ENCODE measurements at places on chromosomes 5 and 9. TPM values are rescaled to one million over a fixed set of nuclear protein-coding genes. Genes with fewer than 3 reads are reported as not detected.

The RALGPS1 gene
- total RNA-seq, result 1.8 TPM

The TMEFF1 gene
- 0.13 TPM for total RNA-seq

The PBX3 gene
- total RNA-seq, result 30.1 TPM

The SLC34A1 gene
- total RNA-seq, result 0.26 TPM

DNA sequence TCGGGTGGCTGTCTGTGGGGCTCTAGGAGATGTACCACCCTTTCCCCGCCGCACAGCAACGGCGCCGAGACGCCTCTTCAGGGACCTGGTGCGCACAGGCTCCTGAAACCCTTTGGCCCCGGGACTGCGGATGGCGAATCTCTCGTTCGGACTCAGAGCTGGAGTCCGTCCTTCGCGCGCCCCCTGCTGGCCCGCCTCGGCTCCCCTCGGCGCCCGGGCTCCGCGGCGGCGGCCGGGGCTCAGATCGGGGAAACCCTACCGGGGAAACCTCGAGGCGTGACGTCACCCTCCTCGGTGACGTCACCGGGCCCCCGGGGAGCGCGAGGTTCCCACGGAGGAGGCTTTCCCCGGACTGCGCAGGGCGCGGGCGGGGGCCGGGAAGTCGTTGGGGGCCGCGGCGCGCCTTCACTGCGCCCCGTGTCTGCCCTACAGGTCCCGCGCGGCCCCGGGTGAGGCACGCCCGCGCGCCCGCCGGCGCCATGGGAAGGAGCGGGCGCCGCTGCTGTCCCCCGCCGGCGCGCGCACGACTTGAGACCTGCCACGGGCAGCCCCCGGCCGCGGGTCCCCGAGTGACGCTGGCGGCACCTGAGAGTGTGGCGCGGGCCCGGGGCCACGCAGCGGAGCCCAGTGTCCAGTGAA is 7.9 kb downstream of the PRR7 start:
- DNase-seq, result peak; percentile 89

The PCDHB5 gene
- not detected for total RNA-seq

The TSSK1B gene
- total RNA-seq, result not detected

The BTNL8 gene
- not detected for total RNA-seq

The NEUROG1 gene
- not detected for total RNA-seq

- DNase-seq, result no peak
Observed at GRCh38 chr9:131262327-131263032, 13.8 kb downstream of the FAM78A start.

The NPR3 gene
- total RNA-seq, result not detected

The PRDM9 gene
- total RNA-seq, result not detected

The INSYN2B gene
- total RNA-seq, result not detected

- DNase-seq, result no peak
Observed at GRCh38 chr5:133034064-133034463, 7.7 kb upstream of the ZCCHC10 start.

GRCh38 chr5:173010021-173010420 is 26.4 kb downstream of the ATP6V0E1 start:
- no peak for DNase-seq

The KCTD16 gene
- not detected for total RNA-seq

DNA sequence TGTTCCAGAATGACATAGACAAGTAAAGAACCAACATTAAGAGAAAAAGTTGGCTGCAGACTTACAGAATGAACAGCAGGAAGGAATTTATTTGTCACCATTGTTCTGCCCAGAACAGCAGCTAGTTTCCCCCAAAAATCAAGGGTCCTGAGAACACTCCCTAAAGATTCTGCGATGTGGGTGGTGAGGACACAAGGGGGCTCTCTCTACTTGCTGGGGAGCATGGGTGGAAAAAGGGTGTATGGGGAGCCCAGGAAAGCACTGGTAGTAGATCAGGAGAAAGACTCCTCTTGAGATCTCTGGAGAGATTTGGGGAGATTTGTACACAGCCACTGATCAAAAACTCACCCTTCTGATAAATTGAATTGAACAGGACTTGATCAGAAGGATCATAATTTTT is 316.5 kb downstream of the KCTD16 start:
- no peak for DNase-seq

DNA sequence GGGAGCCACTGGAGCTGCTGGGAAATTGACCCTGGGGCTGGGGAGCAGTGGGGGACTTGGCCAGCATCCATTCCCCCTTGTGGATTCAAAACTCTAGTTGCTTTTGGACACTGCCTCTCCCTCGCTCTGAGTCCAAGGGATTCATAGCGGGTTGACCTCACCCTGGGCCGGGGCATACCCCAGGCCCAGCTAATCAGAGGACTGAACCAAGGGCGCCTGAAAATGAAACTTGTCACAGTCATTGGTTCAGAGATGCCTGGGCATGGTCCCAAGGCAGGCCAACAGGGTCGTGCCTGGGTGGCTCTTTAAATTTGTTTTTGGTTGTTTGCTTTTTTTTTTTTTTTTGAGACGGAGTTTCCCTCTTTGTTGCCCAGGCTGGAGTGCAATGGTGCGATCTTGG is 22.6 kb downstream of the STK10 start:
- DNase-seq, result no peak

DNA sequence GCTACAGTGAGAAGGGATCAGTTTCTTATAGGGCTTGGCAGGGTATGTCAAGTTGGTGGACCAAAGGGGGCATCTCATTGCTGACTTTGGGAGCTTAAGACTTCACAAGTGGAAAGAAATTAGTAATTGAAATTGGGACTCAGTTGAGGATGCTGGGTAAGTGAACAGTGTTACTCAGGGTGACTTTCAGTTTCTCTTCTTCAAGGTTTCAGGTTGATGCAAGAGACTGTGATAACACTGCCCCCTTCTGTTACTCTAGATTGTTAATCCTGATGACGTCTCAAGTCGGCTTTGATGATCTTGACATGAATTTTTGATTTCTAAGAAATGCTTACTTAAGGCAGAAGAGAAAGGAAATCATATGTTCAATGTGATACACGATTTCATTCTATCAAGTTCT is 21.3 kb downstream of the KCTD16 start:
- DNase-seq, result peak; percentile 48

The MCC gene
- total RNA-seq, result 0.88 TPM

- DNase-seq, result no peak
Observed at GRCh38 chr9:3014178-3014577, 170.3 kb upstream of the PUM3 start.

The ADAMTSL2 gene
- not detected for total RNA-seq

GRCh38 chr5:123882965-123883345 is 371.0 kb downstream of the CSNK1G3 start:
- no peak for DNase-seq

DNA sequence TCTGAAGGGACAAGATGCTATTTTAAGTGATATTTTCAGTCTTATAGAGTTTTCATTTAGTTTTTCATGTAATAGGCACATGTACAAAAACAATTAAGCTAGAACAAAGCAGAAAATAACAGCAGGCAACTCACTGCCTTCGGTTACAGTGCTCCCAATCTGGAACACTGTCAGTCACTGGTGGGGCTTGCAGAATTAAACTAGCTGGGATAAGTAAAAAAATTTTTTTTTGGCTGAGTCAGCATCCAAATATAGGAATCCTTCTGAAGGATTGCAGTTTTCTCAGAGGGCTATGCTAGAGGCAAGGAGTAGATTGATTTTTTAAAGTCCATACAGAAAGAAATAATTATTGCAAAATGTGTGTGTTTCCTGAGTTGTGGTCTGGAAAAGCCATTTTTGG is 250.2 kb upstream of the RFX3 start:
- no peak for DNase-seq

The CCDC152 gene
- 4.3 TPM for total RNA-seq

DNA sequence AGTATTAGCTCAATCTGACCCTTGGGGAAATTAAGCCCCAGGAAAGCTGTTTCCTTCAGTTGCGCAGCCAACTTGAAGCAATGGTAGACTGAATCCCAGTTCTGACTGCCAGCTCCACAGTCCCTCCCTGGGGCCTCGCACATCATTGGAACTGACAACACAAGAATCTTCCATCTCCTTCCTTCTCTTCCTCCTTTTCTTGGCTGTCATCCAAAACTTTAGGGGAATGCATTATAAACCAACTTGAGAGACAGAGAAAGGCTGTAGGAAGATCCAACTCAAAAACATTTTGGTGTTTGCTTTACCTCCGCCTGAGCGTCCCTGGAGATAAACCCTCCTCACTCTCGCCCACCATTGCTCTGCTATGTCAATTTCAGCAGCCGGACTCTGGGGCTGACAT is 16.6 kb downstream of the KCNIP1 start:
- DNase-seq, result no peak

DNA sequence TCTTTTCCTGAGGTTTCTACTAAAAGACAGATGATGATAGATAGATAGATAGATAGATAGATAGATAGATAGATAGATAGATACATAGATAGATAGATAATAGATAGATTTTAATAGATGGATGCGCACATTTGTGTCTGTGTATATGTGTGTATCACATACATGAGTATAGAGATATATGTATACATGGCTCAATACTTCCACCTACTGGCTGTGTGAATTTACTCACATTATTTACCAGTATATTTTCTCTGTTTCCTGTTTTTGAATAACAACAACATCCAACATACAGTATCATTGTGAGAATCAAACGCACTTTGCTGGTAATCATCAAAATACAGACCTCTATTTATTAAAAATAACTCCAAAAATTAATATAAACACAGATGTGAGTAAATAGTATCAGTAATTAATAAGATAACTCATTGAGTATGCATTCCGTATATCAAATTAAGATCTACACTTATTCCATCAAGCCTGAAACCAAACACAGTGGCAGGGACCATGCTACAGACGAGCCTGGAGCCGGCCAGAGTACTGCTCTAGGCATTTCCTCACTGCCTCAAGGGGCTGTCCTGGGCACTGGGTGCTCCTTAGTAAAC is 338.0 kb downstream of the SEMA5A start:
- DNase-seq, result no peak

The FOXE1 gene
- total RNA-seq, result 0.05 TPM

DNA sequence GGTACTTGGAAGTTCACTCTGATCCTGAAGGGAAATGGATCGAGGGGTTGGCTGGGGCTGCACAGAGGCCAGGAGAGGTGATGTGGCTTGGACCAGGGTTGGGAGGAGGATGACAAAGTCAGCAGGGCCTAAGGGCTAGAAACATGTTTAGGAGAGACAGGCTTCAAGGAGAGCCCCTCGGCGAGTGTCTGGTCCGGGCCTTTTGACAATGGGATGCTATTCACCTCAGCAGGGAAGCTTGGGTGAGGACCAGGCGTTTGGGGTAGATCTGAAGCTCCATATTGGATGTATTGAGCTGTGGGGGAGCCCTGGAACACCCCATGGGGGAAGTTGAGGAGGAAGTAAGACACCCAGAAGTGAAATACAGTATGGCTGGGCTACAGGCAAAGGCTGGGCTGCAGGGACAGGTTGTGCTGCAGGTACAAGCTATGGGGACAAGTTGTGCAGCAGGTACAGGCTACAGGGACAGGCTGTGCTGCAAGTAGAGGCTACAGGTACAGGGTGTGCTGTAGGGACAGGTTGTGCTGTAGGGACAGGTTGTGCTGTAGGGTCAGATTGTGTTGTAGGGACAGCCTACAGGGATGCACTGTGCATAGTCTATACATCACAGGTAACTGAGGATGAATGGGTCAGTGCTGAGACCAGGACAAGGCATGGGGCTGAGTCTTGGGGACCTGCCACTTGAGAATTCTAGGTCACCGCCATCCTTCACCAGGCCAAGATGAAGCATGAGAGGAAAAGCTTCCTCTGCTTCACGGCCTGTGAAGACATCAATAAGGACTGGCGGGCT is 22.7 kb upstream of the FIBCD1 start:
- no peak for DNase-seq

- no peak for DNase-seq
Observed at GRCh38 chr5:3598769-3599211, 3.2 kb downstream of the IRX1 start.

DNA sequence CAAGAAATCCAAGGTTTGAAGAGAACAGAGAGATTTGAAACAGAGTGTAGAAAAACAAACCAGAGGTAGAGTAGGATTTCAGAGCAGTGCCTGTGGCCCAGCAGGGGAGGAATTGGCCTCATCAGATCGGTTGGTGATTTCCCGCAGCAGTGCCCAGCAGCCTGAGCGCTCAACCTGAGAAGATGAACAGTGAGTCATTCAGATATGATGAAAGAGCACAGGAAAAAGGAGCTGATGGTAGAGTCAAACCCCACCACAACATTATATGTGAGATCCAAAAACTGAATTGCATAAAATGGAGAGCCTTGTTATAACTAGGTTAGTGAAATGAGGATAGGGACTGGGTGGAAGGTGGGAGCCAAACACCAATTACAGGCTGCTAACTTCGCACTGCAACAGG is 248.9 kb downstream of the PIK3R1 start:
- DNase-seq, result peak; percentile 24

DNA sequence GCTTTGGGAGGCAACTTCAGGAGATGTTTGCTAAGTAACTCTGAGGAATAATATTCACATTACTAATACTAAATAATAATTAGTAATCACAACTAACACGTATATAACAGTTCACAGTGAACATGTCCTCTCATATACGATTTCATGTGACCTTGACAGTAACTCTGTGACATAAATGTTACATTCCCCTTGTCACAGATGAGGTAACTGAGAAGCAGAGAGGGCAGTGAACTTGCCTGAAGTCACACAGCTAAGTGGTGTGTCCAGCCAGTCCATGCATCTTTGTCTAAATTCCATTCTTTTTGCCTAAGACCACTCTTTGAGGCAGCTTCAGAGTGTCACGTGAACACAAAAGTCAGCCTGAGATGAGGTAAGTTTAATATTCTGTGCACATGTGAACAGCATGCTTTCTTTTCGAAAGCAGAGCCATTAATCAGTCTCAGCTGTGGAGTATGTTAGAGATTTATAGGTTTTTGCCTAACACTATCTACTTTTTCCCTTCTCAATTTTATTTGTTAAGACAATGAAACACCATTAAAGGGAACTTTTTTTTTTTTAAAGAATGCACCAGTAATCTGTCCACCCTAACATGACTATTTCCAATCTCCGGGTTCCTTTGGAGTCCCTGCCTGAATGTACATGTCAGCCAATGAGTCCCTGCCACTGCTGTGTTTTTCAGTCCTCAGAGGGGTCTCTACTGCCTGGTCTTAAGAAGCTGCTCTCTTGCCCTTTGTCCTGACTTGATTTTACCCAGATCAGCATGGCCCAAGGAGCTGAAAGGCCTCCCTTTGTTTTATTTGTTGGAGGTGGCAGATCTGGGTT is 43.5 kb downstream of the SH3PXD2B start:
- no peak for DNase-seq

The PCDHB14 gene
- not detected for total RNA-seq

The PDZD2 gene
- total RNA-seq, result not detected

DNA sequence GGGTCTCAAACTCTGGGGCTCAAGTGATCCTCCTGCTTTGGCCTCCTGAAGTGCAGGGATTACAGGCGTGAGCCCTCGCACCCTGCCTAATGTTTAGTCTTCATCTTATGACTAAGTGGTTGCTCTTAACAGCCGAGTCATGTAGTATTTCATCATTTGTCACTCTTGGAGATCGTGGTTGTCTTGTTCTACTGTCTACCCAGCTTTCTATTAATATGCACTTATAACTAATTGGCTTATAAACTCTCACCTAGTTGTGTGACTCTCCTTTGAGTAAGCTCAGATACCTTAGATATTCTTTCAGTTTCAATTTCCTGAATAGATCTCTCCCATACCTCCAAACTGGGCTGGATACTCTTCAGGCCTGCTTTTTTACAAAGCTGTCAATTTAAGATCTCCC is 19.9 kb downstream of the SLC44A1 start:
- no peak for DNase-seq
